ENCODE measurements at places on chromosomes 1 and 21.

DNA sequence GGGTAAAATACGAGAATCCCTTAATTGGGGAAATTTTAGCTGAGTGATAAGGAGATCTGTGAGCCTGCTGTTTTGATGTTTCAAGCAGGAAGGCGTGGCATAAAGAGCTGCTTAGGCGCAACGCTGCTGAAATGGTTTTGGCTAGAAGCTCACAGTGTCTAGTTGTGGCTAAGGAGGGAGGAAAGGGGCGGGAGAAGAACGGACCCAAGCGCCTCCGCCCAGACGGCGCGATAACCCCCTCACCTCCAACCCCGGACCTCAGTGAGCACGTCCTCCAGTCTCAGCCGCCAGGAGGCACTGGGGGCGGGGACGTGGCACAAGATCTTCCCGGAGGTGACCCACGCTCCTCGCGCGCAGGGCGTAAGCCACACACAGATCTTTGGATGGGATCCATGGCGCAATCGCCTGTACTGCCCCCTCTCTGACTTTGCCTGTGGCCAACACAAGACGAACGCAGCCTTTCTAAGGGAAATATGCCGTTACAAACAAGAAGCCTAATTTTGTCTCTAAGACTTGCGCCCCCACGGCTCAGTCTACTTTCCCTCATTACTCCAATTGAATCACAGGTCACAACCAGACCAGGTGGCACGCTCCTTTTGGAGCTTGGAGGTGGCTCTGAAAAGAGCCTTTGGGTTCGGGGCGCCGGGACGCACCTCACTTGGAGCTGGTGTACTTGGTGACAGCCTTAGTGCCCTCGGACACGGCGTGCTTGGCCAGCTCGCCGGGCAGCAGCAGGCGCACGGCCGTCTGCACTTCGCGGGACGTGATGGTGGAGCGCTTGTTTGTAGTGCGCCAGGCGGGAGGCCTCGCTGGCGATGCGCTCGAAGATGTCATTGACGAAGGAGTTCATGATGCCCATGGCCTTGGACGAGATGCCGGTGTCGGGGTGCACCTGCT lies 23.4 kb upstream of the RNF187 start:
- no peak for DNase-seq

- no peak for DNase-seq
These were observed 4.4 kb downstream of the CYB561D1 start for GRCh38 chr1:109498161-109498801.

DNA sequence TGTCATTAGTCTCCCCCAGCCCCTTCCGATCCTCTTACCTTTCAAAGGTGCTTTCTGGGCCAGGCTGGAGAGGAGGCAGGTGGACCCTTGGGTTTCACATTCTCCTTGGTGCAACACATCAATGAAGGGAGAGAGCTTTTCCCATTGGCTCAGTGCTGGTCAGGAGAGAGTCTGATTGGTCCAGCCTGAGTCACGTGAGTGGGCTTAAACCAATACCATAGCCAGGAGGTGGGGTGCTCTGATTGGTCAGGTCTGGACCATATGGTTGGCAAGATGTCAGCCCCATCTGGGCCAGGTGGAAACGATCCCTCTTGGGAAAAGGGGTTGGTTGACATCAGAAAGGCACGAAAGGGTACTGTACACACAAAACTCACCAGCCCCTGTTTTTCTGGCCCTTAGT lies 44.8 kb upstream of the ABCG1 start:
- no peak for DNase-seq

- no peak for DNase-seq
These were observed 8.9 kb downstream of the SLAMF1 start for GRCh38 chr1:160637821-160638539.

DNA sequence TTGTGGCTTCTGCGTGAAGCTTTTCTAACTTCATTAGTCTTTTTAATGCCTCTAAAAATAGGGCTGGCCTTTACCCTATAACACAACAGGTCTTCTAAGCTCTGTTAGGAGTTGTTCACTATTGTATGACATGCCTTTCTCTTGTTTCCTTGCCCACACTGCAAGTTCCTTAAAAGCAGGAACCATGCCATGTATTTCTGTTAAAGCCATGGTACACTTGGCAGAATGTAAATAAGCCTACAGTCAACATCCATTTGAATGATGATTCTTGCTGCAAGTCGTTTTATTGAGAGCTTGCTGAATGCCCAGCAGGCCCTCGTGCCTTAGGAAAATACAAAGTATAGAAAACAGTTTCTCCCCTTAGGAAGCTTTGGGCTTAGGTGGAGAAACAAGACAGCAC lies 214.6 kb downstream of the DUSP10 start:
- no peak for DNase-seq

- no peak for DNase-seq
These were observed 49.5 kb upstream of the NPL start for GRCh38 chr1:182740120-182740519.

GRCh38 chr1:2547210-2548067 lies 8.7 kb upstream of the TNFRSF14 start:
- DNase-seq: no peak

DNA sequence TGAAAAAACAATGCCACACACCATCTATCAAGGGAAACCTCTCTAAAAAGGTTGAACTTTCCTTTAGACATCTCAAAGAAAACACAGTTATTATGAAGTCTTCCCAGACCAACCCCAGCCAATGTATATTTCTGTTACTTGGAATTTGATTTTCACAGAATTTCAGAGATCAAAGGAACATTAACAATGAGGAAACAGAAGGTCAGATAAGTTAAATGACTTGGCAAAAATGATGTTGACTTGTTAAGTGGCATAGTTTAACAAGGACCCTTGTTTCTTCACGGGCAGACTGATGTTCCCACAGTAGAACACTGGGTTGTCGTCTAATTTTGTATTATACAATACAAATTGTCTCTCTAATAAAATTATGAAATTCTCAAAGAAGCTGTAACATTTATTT lies 29.0 kb downstream of the NME7 start:
- DNase-seq: no peak

- no peak for DNase-seq
These were observed 184.7 kb upstream of the CACYBP start for GRCh38 chr1:174815036-174815435.
